Stimulated activated CD8-positive, alpha-beta memory T cell treated with anti-CD3 and anti-CD28 coated beads, Interleukin-4, amount 100 ng/mL, for 48 hours (primary cell): ENCODE measurements at places on chromosomes 11 and 22.
A peak's percentile ranks its signal among the peaks of the same experiment; 100 is the strongest.

GRCh38 chr11:131681920-131682319 lies 311.5 kb downstream of the NTM start:
- DNase-seq, result no peak

GRCh38 chr11:72683782-72684200 lies 9.6 kb upstream of the PDE2A start:
- peak; percentile 88 for DNase-seq

DNA sequence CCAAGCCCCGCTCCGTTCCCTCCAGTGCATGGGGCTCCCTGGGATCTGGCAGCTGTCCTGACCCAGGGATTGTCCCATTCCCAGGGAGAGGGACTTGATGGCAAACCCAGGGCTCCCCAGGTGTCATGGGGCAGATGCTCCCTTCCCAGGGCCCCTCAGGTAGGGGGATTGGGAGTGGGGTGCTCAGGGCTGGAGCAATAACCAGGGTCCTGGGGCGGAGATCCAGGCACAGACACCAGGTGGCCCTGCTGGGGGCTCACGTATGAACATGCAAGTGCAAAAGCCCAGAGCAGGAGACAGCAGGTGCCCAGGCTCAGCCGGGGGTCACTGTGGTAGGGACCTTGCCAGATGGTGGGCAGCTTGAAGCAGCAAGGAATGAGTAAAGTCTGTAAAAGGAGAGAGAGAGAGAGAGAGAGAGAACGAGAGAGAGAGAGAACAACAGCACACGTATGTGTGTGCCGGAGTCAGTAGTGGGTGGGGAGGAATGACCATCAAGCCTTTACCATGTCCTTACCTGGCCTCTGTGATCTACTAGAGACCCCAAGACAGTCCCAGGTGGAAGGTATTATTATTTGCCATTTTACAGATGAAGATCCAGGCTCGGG lies 19.3 kb upstream of the MPPED1 start:
- no peak for DNase-seq

GRCh38 chr11:105023003-105023402 lies at the start of gene CASP5:
TSS of gene CASP5 (minus strand) at chr11:105023168. CDS start at chr11:105023136, 32 bp downstream.
- DNase-seq, result no peak

DNA sequence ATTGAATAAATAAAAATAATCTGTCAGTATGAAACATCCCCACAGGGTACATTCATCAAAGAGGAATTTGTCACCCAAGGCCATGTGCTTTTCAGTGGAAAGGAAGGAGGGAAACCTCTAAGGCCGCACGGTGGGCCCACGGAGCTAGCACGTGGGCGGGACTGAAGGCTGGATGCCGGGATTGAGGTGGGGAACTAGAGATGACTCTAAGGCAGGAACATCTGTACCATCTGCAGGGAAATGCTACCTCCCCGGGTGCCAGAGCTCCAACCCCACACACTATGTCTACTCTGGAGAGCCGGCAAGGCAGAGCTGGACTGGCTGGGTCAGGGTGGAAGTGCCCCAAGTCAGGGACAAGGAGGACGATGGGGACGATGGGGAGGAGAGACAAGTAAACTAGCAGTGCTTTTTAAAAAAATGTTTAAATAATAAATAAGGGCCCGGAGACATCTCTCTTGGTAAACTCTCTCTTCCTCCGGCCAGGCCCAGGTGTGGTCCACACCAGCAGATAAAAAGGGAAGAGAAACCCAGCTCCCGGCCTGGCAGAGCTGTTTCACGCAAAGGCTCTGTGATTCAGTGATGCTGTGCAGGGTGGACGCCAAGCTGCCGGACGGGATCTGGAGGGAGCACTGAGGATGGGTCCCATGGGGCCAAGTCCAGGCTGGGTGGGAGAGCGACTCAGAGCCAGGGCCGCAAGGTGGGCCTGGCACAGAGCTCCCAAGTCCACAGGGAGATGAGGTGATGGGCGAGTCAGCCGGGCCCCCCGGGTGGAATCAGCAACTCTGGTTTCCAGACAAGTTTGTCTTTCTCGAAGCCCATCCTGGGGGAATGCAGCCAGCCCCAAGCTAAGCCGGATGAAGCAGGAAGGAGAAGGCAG lies 5.8 kb downstream of the LIF start:
- no peak for DNase-seq
